Stimulated activated CD4-positive, alpha-beta T cell treated with anti-CD3 and anti-CD28 coated beads, Interleukin-1b, Interleukin-23, amount 100 ng/mL, for 1 hour (primary cell): ENCODE measurements at places on chromosomes 4 and X.
A peak's percentile ranks its signal among the peaks of the same experiment; 100 is the strongest.

GRCh38 chr4:103449296-103450023 lies 251.3 kb upstream of the CENPE start:
- no peak for DNase-seq

DNA sequence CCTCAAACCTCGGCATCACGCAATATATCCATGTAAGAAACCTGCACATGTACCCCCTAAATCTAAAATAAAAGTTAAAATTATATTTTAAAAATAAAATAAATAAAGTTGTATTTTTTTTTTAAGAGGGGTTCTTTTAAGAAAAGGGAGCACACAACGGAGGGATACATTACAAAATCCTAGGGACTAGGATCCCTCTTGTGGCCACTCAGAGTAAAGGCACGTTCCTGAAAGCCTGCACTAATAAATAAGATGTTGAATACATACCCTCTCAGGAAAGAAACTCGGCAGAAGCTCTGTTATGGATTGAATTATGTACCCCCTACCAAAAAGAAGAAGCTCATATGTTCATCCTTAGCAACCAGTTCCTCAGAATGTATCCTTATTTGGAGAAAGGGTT lies 50.9 kb upstream of the PRDX4 start:
- no peak for DNase-seq

DNA sequence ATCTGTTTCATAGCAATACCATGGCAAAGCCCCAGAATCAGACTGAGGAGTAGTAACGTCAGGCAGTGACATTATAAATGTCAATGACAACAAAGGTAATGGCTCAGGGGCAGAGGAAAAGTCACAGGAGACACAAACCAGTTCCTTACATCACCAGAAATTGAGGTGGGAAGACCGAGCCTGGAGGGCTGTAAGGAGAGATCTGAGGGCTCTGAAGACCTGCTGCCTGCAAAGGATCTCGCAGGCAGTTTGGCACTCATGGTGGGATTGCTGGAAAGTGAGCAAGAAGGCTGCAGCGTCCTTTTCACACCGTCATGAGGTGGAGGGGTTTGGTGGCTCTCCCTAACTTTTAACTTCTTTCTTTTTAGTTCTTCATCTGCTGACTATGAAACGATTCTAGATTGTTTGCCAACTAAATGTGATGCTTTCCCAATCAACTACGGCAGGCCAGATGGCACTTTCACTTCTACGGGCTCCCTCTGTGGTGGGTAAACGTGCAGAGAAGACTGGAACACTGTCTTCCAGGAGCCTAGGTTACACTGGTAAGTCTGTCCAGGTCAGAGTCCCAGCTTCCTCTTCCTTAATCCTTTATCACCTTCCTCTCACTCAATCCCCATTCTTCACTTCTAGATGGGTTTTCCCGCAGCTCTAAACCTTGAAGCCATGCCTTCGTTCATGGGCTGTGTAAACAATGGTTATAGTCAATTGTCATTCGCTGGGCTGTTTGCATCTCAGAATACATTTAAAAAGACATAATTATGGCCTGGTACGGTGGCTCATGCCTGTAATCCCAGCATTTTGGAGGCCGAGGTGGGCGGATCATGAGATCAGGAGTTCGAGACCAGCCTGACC lies 58.2 kb downstream of the TBC1D9 start:
- DNase-seq, result no peak

- no peak for DNase-seq
Measured at GRCh38 chr4:126023896-126024295, 709.1 kb downstream of the FAT4 start.

DNA sequence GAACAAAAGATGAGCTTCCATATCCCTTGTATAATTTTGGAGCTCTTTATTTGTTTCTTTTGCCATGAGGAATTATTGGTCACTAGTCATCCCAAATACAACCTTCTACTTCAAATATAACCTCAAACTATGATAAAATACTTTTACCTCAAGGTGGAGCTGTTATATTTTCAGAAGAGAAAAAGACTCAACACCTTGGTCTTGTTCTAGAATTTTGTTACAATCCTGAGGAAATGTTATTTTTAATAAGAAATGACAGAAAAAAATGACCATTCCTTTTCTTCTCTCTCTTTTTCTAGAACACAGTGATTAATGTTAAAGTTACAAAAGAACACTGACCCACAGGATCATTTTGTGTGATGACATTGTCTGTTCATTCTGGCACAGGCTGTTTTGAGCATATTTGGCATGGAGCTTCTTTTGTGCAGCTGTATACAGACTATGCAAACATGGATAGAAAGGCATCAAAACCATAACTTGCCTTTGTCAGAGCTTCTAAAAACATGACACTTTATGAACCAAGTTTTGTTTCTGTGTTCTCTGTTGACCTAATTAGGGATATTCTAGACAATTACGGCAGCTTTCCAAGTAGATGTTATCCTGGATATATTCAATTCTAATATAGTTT lies 159.6 kb upstream of the CTSO start:
- DNase-seq, result no peak

- DNase-seq, result no peak
Measured at GRCh38 chr4:158741326-158742021, 18.3 kb upstream of the PPID start.

DNA sequence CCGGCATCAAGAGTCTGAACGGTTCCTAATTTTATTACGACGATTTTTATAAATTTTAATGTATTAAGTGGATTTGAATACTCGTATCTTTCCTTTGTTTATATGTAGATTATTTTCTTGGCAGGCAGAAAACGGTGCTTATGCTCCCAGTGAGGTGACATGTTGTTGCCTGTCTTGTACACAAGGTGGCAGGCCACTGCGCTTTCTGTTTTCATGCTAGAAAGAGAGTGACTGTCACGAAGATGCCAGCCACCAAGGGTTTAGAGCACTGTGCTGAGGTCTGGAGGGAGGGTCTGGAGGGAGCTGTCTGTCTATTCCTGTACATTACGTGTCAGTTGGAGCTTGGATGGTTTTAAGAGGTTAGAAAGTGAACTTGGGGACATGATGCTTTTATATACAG lies 87.7 kb downstream of the SHROOM2 start:
- peak; percentile 11 for DNase-seq

- DNase-seq, result no peak
Measured at GRCh38 chr4:138305050-138305449, 62.9 kb upstream of the SLC7A11 start.

DNA sequence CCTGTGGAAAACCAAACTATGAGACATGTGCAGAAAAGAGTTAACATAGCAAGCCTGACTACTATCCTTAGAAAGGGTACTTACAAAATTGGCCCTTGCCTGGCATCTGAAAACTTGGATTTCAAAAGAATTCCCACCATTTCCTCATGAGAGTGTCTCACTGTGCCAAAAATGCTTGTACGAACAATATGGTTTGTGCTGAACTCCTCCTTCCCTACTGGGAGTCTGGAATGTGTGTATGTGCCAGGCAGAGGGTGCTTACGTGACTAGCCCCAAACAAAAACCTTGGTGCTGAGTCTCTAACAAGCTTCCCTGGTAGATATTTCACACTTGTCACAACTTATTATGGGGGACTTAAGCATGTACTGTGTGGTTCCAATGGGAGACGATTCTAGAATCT lies 81.7 kb upstream of the GIMD1 start:
- DNase-seq, result no peak

GRCh38 chrX:132114607-132115006 lies 13.2 kb downstream of the FRMD7 start:
- no peak for DNase-seq

DNA sequence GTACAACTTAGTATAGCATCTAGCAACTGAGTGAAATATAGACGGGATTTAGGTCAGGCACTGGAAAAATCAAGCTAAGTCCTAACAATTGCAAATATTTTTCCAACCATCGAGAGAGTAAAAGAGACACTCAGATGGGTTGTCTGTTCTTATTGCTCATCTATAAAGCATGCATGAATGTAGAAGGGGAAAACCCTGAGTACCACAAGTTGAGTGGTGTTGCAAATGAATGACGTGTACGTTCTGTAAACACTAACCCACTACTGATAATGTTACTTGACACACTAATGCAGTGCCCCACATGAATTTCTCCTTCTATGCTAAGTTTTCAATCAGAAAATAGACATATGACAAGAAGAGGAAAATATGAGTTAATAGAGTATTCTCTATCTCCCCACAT lies 211.2 kb downstream of the COX18 start:
- no peak for DNase-seq

GRCh38 chr4:102036619-102037376 lies 246.3 kb downstream of the BANK1 start:
- no peak for DNase-seq

GRCh38 chrX:130831347-130831722 lies 71.7 kb downstream of the ENOX2 start:
- DNase-seq, result no peak
